IMR-90 (cell line): ENCODE measurements at places on chromosomes 13 and 19. TPM values are rescaled to one million over a fixed set of nuclear protein-coding genes. Genes with fewer than 3 reads are reported as not detected.

GRCh38 chr13:98054301-98054700 is 88.6 kb upstream of the FARP1 start:
- H3K4me1 ChIP-seq: peaks cover 2% of the 10 kb centered on the region; the same call in 1 of the 2 replicates
- H3K36me3 ChIP-seq: no peaks in the 10 kb centered on the region
- H3K27me3 ChIP-seq: peaks cover 4% of the 10 kb centered on the region
- no peak for DNase-seq

- H3K27ac ChIP-seq: no peak overlapping the region
- H3K4me1 ChIP-seq: peaks cover 7% of the 10 kb centered on the region
- H3K4me3 ChIP-seq: no peak overlapping the region
- H3K36me3 ChIP-seq: no peaks in the 10 kb centered on the region
- peaks cover 8% of the 10 kb centered on the region; the same call in 1 of the 2 replicates for H3K27me3 ChIP-seq
- DNase-seq: peak; percentile 87
Measured at GRCh38 chr19:31408460-31409124, 59.4 kb upstream of the TSHZ3 start.

DNA sequence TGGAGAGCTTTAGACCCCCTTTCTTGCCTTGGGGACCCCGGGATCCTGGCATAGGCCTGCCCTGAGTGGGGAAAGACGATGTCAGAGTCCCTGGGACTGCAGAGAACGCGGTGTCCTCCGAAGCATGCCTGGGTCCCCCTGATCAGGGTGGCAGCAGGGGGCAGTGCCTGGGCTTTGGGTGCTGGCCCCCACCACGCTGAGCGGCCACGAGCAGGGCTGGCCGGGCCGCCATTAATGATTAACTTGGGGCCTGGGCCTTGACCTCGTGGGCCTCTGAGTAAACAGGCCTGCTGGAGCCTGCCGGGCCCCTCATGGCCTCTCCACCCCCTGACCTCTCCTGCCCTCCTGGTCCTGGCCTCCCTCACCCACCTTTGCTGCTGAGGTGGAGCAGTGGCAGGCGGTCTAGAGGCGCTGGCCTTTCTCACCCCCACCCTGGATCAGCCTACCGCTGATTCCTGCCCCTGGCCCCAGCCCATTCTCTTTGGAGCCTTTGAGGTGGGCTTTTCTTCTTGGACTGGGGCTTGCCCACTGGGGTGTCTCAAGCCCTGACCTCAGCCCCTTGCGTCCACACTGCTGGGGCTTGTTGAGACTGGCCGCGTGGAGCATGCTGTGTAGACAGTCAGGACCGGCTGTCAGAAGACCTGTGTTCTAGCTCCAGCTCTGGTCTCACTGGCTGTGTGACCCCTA is 26.3 kb downstream of the CEBPA start:
- H3K27ac ChIP-seq: no peak overlapping the region
- peaks cover 6% of the 10 kb centered on the region; the same call in 1 of the 2 replicates for H3K27me3 ChIP-seq
- no peak for DNase-seq
- H3K4me3 ChIP-seq: no peak overlapping the region
- no peaks in the 10 kb centered on the region for H3K36me3 ChIP-seq

DNA sequence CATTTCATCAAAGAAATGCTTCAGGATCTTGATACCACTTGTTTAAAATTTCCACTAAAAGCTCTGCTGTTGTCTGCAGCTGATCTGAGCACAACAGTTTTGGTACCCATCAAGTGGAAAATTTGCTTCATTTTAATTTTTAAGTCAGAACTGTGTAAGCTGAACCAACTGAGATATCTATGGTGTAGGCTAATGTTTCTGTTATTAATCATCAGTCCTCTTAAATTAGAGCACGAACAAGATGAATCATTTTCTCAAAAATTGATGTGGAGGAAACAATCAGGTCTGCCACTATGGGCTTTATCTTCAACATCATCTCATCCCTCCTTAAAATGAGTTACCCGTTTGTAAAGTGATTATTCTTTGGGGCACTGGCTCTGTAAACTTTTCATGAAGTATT is 221.5 kb upstream of the NBEA start:
- DNase-seq: no peak
- no peaks in the 10 kb centered on the region for H3K27me3 ChIP-seq
- H3K4me3 ChIP-seq: no peak overlapping the region
- no peaks in the 10 kb centered on the region for H3K36me3 ChIP-seq
- H3K27ac ChIP-seq: no peak overlapping the region

S1PR5 gene
- 0.36 and 0.56 TPM in 2 replicates for total RNA-seq

MED16 gene
- total RNA-seq: 8.1 and 15.3 TPM in 2 replicates

MEIOSIN gene
- total RNA-seq: not detected in 2 replicates
